T-helper 1 cell (primary cell): ENCODE measurements at places on chromosomes 3 and 15.

GRCh38 chr3:4754180-4755086 lies 224.8 kb upstream of the BHLHE40 start:
- DNase-seq: no peak

- no peak for DNase-seq
Observed at GRCh38 chr3:115667738-115668065, 44.4 kb downstream of the GAP43 start.

DNA sequence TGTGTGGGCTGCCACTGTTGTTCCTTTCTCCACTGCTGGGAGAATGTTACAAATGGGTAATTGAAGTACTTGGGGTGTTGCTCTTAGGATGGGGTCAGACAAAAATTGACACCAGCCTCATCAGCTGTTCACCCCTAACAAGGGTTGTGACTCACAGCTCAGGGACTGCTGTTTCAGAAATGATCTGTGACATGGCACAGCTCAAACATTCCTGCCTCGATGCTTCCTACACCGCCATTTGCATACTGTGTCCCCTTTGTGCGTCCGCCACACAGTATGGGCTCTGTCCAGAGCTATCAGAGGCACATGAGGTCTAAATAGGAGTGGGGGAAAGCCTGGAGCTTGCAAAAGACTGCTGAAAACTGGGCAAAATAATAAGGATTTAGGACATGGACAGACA lies 43.9 kb downstream of the CCNL1 start:
- no peak for DNase-seq

- no peak for DNase-seq
Observed at GRCh38 chr15:98889930-98890695, 117.5 kb downstream of the PGPEP1L start.

- DNase-seq: no peak
Observed at GRCh38 chr3:170889630-170890029, 18.8 kb downstream of the EIF5A2 start.
